ENCODE measurements at places on chromosomes 4 and X.

DNA sequence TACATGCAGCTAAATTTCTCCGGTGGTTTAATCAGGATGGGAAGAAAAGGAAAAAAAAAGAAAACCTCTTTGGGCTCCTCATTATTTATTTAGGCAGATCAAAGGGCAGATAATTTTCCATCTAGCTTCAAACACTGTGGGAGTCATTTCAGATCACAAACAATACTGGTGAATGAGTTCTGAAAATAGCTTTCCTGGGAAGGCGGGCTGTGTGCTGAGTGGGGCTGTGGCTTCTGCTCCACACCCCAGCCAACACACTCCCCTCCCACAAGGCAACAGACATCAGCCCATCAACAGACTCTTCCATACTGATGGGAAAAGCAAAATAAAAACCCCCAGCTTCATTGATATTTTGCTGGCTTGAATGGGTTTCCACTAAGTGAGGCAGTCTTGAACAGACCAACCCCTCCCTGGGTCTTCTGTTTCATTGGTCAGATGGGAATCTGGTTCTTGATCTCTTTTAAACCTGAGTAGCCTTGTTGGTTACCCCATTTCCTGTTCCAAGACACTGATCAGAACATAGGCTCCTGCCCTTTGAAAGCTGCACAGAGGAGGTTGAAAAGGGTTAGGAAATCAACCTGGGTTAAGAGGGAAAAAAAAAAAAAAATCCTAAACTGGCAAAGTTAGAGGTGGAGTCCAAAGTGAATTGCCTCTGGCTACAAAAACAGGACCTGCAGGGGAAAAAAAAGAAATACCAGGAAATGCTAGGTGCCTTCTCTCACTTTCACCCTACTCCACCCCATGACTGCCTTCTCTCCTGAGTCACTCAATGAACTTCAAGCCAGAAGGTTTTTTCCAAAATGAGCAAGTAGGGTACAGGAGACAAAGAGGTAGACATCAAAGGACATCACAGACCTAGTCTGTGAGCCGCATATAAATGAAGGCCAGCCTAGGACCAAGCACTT lies 20.0 kb downstream of the AMOT start:
- DNase-seq: no peak

GRCh38 chr4:18568600-18568999 lies 547.0 kb upstream of the LCORL start:
- DNase-seq: no peak

GRCh38 chr4:23860919-23861318 lies 28.9 kb downstream of the PPARGC1A start:
- no peak for DNase-seq

DNA sequence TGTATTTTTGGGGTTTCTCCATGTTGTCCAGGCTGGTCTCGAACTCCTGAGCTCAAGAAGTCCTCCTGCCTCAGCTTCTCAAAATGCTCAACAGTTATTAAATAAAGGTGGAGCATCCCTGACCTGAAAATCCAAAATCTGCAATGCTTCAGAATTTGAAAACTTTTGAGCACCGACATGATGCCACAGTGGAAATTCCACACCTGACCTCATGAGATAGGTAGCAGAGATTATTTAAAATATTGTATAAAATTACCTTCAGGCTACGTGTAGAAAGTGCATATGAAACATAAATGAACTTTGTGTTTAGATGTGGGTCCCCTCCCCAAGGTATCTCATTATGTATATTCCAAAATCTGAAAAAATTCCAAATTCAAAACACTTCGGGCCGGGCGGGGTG lies 42.7 kb upstream of the PDGFRA start:
- DNase-seq: no peak

DNA sequence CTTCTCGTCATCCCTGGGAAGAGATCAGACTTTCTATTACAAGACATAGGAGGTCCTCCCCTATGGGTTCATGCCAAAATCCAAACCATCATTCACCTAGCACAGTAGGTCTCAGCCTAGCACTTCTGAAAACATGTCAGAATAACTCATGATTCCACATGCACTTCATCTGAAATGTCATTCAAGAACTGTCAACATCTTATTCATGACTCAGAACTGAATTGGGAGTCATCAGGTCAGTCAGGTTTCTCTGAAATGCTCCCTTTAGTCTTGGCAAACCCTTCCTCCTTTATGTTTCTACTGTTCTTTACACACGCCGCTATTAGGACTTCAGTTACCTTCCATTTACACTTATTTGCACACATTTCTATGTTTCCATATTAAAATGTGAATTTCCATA lies 67.2 kb downstream of the ANTXR2 start:
- DNase-seq: no peak

DNA sequence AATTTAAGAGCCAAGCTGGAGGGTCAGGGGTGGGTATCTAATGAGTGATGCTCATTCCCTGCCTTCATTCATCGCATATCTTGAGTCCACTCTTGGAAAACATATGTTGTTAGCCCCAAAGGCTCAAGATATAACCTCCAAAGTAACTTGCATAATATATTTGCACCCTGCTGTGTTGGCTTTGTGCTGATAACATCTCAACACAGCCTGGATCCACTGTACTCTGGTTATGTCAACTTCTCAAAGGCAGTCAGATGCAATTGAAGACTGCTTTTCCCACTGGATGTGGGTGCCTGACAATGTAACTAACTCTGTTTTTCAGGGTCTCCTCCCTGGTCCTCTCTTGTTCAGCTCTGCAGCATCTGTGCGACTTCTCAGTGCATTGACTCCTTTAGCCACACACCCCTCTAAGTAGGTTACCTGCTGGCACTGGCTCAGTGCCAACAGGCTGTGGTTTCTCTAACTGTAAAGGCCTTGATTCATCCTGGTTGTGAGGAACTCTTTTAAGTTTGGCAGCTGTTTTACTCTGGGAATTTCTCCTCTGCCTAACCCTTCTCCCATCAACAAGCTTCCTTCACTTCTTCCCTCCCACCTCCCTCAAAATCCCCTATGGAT lies 28.1 kb downstream of the SLC16A2 start:
- no peak for DNase-seq

- DNase-seq: no peak
Measured at GRCh38 chrX:148713981-148714380, 213.6 kb downstream of the AFF2 start.

- no peak for DNase-seq
Measured at GRCh38 chr4:148608968-148609367, 166.8 kb upstream of the NR3C2 start.

- DNase-seq: no peak
Measured at GRCh38 chr4:42302348-42302747, 94.9 kb upstream of the SHISA3 start.

DNA sequence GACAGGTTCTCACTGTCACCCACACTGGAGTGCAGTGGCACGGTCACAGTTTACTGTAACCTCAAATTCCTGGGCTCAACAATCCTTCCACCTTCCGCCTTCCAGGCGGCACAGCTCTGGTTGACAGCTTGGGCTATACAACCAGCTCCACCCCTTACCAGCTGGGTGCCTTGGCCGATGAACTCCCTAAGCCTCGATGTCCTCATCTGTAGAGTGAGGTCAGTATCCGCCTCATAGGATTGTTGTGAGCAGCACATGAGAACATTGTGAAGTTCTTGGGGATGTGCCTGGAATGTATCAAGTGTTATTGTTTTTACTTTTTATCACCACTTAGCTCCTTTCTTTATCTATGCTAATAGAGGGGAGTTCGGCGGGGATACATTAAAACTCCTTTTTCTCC lies 23.3 kb downstream of the UCHL1 start:
- no peak for DNase-seq

- peak; percentile 23 for DNase-seq
Measured at GRCh38 chr4:101345596-101346350, 1.6 kb downstream of the PPP3CA start.

DNA sequence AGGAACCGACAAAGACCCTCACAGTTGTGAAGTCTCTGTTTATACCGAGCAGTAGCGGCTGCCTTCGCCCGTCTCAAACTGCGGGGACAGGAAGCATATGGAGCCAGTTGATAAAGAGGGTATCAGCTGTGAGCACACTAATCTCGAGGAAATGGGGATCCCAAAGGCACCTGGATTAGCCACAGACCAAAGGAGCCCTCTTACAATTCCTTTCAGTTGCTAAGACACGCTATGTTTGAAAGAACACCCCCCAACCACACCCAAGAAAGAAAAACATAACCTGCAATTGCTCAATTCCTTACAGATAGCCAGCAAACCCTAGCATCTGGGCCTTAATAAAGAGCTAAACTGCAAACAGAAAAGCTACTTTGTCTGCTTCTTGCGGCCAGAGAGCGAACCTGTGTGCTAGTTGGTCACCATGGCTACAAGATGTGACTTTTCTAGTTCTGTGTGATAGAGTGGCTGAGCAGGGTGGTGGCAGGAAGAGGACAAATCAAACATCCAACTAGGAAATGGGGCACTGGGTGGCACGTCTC lies 23.3 kb upstream of the CHRNA9 start:
- no peak for DNase-seq

DNA sequence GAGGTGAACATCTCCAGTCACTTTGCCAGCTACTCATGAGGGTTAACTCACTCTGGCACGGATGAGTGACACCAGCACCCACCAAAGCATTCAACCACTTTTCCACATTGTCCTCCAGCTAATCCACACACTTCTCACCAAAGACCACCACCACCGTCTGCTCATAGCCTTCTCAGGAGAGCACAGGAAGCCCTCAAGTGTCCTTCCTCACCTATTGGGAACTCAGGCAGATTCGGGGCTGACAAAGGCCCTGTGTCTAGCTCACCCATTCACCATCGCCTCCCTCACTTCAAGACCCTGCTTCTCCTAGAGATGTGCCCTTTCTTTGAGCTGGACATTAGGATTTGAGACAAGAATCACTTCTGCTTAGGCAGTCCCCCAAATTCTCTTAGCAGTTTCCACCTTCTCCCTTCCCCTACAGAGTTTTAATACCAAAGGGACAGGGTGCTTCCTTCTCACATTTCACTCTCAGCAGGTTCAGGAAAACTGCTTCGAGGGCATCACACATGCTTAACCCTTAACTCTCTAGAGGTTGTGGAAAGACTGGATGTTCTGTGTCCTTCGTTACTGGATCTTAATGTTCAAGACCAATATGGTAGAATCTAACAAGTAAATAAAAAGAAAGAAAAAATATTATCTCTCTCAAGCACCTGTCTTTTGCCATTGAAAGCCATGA lies 11.0 kb downstream of the RXFP1 start:
- DNase-seq: no peak

- no peak for DNase-seq
Measured at GRCh38 chr4:1789552-1789951, 3.5 kb upstream of the FGFR3 start.

DNA sequence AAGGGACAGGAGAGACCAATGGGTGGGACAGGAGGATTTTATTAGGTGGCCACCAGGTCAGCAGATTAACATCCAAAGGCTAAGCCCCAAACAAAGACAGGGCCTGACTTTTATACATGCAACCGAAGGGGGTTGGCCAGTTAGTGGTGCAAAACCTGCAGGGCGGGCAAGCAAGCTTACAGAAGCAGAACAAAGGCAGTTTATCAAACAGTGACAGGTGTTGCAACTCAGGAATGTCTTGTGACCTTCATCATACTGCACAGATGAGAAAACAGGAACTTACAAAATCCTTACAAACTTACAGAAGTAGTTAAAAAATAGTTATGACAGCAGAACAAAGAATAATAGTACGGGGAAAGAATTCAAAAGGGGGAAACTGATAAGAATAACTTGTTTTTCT lies 708.1 kb downstream of the GLUD2 start:
- DNase-seq: no peak

- DNase-seq: no peak
Measured at GRCh38 chr4:84837751-84838150, 128.7 kb downstream of the WDFY3 start.

DNA sequence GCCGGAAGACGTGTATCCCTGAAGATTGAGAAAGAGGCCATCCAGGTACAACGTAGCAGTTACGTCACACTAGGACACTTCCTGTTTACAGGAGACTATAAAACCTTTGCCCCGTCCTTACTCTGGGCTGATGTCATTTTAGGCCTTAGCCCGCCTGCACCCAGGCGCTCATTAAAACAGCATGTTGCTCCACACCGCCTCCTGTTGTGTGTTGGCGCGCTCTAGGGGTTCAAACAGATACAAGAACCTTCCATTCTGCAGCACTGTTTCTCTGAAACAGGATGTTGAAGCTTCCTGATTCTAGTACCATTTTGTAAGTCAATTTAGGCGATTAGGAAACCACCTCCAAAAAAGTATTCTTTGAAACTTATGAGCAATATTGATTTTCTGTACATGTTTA lies 722.1 kb downstream of the PCDH7 start:
- no peak for DNase-seq

DNA sequence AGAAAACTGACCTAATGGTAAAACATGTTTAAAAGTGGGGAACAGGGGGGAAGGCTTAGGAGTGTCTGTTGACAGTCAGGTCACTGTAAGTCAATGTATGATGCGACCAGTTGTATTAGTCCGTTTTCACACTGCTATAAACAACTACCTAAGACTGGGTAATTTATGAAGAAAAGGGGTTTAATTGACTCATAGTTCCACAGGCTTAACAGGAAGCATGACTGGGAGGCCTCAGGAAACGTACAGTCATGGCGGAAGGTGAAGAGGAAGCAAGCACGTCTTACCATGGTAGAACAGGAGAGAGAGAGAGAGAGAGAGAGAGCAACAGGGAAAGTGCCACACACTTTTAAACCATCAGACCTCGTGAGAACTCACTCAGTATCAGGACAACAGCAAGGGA lies 13.0 kb upstream of the PLAC1 start:
- DNase-seq: no peak

GRCh38 chrX:153921511-153922446 lies 4.3 kb downstream of the ARHGAP4 start:
- no peak for DNase-seq

- DNase-seq: no peak
Measured at GRCh38 chrX:128619490-128619889, 567.3 kb upstream of the ACTRT1 start.

DNA sequence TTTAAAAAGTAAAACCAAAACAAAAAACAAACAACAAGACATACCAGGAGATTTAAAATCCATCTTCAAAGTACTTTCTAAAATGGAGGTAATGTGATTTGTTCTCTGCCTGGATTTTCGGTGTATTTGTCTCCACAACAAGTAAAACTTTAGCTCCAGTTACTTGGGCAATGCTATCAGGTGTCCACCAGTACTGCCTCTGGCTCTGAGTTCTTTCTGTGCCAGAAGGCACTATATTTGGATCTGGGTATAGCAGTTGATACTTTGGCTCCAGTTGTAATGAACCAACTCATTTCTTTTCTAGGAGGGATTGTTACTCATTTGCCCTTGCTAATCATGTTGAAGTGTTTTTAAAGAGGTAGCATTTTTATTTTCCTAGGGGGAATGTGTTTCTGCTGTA lies 9.5 kb upstream of the PDLIM5 start:
- no peak for DNase-seq

DNA sequence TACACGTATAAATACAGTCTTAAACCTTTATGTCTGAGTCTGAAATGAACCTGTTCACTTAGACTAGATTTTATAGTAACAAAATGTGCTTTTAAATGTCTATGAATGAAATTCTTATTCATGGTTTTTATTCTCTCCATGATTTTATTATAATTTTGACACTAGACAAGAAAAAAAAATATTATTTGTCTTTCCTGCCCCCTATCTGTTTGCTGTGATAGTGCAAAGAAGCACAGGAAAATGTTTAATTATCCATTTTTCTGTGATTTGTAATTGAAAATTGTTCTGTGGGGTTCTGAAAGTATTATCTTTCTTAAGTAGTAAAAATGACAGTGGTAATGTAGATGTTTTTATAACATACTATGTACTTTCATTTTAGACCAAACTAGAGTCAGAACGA lies 52.0 kb downstream of the INTS6L start:
- DNase-seq: no peak

GRCh38 chr4:6464842-6465588 lies 7.4 kb downstream of the PPP2R2C start:
- DNase-seq: no peak

- no peak for DNase-seq
Measured at GRCh38 chr4:156830351-156830750, 141.2 kb downstream of the PDGFC start.

- no peak for DNase-seq
Measured at GRCh38 chrX:118964252-118964651, 10.2 kb upstream of the LONRF3 start.

All from stimulated activated CD8-positive, alpha-beta memory T cell treated with anti-CD3 and anti-CD28 coated beads, Interleukin-15, amount 100 ng/mL, for 24 hours (primary cell).